Activated CD4-positive, alpha-beta T cell treated with anti-CD3 and anti-CD28 coated beads, Interleukin-2, amount 50 U/mL, for 1 hour (primary cell): ENCODE measurements at places on chromosomes 5 and 9.

DNA sequence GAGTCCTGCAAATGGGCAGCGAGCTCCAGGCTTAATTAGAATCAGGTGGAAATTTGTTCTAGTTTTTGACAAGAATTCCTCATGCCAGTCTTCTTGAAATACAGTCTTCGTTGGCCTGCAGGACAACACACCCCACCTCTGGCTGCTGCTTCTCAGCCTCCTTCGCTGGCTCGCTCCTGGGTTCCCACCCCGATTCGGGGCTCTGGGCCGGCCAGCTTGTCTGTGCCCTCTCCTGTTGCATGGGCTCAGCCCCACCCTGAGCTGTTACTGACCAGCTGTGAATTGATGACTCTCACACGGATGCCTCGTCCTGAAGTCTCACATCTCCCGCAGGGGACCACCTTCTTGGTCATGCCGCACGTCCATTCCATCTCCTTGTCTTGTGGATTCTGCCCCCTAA is 21.0 kb downstream of the PSD2 start:
- DNase-seq = no peak

GRCh38 chr9:116860509-116861120 is 173.5 kb downstream of the TRIM32 start:
- peak; percentile 4 for DNase-seq

- DNase-seq = no peak
These were observed 404.9 kb upstream of the ZNF608 start for GRCh38 chr5:125151150-125151900.

GRCh38 chr9:21160178-21160577 is 6.3 kb downstream of the IFNA21 start:
- DNase-seq = no peak

- DNase-seq = no peak
These were observed 68.5 kb upstream of the SLC25A51 start for GRCh38 chr9:37972351-37972848.

GRCh38 chr5:159825551-159826051 is 90.7 kb upstream of the ADRA1B start:
- no peak for DNase-seq

DNA sequence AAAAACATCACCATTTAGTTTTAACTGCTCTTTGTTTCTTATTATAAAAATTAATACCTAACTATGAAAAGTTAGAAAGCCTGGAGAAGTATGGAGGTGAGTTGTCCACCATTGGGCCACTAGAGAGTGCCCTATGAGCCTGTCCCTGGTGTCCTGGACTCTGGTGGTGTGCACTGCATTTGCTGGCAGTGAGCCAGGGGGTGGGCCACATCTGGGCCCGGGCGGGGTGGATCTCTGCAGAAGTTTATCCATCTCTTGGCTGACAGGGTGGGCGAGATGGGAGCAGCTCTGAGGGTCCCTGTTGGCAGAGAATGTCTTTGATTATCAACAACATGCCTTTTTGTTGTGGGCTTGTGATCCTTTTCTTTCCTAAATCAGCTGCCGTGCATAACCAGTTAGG is 8.2 kb downstream of the TENT4A start:
- no peak for DNase-seq

DNA sequence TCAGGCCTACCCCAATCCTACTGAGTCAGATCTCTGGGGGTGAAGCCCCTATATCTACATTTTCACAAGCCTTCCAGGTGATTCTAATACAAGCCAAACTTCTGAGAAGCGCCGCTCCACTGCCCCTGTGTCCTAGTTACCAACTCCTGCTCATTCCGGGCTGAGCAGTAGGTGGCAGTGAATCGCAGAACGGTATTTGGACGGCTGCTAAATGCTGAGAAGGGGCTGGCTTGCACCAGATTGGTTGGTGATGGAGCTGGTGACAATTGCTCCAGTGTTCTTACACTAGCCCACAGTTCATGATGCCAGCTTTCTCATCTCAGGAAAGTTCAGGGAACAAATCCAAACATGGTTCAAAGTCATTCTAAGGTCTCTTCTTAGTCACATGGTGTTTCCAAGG is 31.1 kb upstream of the FGF1 start:
- peak; percentile 11 for DNase-seq
